ENCODE measurements at places on chromosomes 1 and 21.
A peak's percentile ranks its signal among the peaks of the same experiment; 100 is the strongest.

- no peak for DNase-seq
Measured at GRCh38 chr1:31414980-31415370, 2.0 kb downstream of the SERINC2 start.

DNA sequence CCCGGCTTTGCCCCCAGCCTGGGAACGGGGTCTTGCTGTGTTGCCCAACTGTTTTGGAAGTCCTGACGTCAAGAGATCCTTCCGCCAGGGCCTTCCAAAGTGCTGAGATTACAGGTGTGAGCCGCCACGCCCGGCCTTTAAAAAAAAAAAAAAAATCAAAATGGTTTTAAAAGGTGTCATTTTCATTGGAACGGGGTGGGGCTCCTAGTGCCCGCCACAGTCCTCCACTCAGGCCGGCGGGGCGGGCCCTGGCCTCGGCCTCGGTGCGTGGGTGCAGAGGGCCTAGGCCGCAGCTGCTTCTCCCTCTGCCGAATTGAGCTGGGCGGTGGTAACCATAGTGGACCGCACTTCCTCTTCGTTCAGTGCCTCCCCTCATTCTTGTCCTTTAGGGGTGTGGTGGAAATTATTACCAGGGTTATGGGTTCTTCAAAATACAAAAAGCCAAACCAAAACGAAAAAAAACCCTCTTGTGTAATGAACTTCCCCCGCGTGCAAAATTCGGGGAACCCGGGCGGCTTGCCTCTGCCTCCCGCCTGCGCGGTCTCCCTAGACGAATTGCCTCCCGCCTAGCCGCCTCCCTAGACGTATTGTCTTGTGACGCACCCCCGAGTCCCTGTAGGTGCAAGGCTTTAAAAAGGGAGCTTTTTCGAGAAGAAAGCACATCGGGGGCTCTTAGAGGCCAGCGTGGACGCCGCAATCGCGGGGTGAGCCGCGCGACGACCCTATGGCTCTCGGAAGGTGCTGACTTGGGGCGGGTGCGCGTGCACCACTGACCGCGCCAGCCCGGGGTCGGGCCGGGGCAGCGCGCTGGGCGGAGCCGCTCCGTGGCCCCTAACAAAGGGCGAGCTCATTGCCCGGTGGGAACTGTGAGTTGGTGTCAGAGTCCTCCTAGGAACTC lies 10.5 kb upstream of the SPEN start:
- peak; percentile 13 for DNase-seq

- DNase-seq: no peak
Measured at GRCh38 chr1:13949546-13949945, 249.6 kb downstream of the PRDM2 start.

DNA sequence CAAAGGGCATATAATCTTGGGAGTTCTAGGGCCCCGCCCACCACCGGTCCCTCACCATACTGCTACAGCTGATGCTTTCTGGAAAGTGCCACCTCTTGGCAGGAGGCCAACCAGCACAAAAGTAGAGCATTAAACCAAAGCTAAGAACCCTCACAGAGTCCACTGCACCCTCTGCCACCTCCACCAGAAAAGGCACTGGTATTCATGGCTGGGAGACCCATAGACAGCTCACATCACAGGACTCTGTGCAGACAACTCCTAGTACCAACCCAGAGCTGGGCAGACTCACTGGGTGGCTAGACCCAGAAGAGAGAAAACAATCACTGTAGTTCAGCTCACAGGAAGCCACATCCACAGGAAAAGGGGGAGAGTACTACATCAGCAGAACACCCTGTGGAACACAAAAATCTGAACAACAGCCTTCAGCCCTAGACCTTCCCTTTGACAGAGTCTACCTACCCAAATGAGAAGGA lies 10.8 kb downstream of the THEM4 start:
- peak; percentile 59 for DNase-seq

DNA sequence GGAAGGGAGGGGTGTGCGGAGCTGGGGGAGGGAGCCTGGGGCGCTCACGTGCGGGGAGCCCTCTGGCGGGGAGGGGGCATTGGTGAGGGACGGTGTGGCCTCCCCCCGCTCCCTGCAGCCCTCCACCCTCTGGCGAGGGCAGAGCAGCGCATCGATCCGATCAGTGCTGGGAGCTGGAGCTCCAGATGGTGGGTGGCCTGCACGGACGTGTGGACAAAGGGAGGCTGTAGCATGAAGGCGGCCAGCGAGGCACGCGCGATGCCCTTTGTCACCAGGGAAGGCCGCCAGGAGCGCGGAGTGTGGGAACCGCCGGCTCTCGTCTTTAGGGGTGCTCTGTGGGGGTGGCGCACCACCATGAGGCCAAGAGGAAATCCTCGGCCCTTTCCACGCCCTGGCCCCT lies 5.4 kb upstream of the HES5 start:
- no peak for DNase-seq

DNA sequence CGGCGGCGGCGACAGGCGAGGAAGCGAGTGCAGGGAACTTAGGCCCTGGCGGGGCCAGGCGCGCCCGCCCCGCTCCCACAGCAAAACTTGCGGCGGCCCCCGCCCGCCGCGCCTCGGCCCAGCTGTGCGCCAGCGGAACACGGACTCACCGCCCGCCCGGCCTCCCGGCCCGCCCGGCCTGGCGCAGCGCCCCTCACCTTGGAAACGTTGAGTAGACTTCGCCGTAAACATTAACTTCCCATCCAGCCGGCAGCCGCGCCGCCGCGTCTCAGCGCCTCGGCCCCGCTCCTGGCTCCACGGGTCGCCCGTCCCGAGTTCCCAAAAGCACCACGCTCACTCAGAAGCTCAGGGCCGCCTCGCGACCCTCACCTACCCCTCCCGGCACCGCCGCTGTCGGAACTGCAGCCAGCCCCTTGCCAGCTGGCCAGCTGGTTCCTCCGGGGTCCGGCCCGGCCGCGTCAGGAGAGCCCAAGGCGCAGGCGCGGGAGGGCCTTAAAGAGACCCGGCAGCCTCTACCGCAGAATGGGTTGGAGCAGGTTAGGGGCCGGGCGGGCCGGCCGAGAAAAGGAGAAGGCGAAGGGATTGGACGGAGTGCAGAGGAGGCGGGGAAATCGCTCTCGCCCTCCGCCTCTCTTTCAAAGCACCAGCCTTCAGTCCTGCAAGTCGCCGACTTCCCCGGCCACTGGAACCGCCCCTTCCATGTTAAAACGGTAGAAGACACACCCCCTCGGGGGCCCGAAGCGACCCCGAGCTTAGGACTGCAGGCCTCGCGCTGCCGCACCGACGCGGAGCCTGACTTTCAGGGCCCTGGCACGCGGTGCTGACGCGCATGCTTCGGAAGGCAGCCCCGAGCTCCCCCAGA lies at the start of gene EVI5:
Gene EVI5 (minus strand): TSS at position 470 of the 862 bp plus-strand sequence. CDS start 48,562 bp downstream, outside the sequence.
- peak; percentile 42 for DNase-seq

DNA sequence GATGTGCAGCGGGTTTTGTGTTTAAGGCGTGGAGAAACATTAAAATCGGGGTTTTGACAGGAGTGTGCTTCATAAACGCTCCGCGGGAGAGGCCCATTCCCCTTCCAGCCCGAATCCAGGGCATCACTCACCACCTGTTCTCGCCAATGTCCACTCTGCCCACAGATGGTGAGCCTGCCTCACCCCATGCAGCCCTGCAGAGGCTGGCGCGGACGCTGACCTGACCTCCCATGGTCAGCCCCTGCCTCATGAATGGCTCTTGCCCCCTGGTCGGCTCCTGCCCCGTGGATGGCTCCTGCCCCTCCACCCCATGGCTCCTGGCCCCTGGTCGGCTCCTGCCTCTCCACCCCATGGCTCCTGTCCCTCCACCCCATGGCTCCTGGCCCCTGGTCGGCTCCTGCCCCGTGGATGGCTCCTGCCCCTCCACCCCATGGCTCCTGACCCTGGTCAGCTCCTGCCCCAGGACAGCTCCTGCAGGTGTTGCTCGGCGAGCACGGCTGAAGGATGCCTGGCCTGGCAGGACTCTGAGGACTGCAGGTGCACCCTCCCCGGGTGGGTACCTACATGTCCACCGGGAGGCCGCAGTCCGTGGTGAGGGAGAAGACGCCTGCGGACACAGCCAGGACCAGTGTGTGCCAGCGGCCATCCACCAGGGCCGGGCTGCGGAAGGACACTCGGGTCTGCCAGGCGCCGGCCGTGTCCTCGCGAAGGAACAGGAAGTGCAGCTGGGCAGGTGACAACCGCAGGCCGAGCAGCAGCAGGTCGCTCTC lies 6.7 kb downstream of the KRTAP10-1 start:
- DNase-seq: no peak

GRCh38 chr1:243546457-243546856 lies 290.6 kb downstream of the SDCCAG8 start:
- DNase-seq: no peak

- no peak for DNase-seq
Measured at GRCh38 chr1:213606252-213606820, 381.4 kb upstream of the PROX1 start.

- no peak for DNase-seq
Measured at GRCh38 chr1:95953015-95953414, 719.0 kb downstream of the RWDD3 start.

DNA sequence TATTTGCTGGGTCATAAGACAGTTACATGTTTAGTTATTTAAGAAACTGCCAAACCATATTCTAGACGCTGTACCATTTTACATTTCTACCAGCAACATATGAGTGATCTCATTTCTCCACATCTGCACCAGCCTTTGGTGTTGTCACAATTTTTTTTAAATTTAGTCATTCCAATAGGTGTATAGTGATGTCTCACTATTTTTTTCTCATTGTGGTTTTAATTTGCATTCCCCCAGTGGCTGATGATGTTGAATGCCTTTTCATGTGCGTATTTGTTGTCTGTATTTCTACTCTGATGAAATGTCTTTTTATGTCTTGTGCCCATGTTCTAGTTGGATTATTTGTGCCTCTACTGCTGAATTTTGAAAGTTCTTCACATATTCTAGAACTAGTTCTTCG lies 38.4 kb downstream of the NFASC start:
- no peak for DNase-seq

- no peak for DNase-seq
Measured at GRCh38 chr1:235442788-235443429, 61.3 kb downstream of the B3GALNT2 start.

- peak; percentile 38 for DNase-seq
Measured at GRCh38 chr1:152479792-152480595, 30.6 kb upstream of the LCE5A start.

- no peak for DNase-seq
Measured at GRCh38 chr1:14930247-14930965, 223.1 kb upstream of the TMEM51 start.

DNA sequence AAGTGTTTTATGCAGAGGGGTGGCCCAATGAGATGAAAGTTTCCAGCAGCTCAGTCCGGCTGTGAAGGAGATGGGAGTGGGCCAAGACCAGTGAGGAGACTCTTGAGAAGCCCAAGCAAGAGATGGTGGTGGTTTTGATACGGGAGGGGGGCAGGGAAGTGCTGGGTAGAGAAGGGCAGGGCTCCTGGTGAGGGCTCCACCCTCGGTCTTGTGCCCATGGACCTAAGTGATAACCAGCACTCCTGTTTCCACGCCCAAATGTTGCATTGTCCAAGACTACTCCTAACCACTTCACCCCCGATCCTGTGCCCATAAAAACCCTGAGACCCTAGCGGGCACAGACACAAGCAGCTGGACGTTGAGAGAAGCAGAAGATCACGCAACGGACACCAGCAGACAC lies 140.9 kb downstream of the MIS18A start:
- DNase-seq: no peak

GRCh38 chr1:38571726-38572125 lies 287.8 kb downstream of the RRAGC start:
- no peak for DNase-seq

DNA sequence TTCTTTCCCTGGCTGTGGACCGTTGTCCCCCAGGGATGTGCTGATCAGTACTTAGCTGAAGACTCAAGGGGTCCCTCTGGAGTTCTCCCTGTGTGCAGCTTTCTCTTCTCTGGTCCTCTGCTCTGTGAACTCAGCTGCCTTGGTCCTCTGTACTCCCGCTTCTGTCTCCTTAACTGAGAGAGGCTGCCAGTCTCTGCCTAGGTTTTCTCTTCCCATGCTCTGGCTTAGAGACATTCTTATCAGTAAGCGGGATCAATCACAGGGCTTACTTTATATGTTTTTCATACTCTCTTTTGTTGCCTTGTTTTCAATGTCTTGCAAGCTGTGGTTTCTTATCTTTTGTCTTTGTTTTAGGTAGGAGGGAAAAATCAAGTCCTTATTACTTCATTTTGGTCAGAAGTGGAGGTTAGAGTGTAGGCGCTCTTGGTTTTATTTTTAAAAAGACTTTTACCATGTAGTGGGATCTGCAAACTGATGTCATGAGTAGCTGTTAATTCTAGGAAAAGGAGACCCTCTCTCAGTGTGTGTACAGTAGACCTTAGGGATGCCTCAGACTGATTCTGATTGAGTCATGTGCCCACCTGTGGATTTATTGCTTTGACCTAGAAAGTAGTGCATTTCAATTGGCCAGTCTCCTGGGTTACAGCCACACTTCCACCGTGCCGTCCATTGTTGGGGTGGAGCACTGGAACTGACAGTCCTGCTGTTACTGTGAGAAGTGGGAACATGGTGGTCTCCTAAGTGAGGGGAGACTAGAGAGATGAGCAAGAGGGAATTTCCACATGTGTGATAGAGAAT lies 46.6 kb downstream of the TTC3 start:
- DNase-seq: no peak

GRCh38 chr1:245942856-245943255 lies 564.2 kb downstream of the SMYD3 start:
- DNase-seq: no peak

DNA sequence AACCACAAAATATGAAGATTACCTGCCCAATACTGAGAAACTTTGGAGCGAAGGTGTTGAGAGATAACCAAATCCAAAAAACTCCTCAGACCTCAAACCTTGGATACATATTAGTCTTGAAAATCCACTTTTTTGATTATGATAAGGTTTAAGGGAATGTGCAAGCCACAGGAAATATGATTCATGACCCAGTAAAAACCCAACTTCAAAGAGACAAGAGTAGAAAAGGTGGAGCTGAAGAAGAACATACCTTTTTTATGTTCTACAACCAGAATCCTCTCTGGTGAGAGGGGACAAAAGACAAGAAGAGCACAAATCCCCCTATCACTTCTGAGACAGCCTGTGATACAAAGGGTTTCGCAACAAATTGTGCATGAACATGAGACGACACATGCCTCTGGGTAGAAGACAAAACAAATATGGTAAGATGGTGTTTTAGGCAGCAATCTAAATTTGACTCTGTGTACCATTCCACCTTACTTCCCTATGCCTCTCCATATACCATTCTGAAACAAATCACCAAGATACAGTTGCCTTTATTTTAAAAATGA lies 37.3 kb downstream of the COL24A1 start:
- no peak for DNase-seq

DNA sequence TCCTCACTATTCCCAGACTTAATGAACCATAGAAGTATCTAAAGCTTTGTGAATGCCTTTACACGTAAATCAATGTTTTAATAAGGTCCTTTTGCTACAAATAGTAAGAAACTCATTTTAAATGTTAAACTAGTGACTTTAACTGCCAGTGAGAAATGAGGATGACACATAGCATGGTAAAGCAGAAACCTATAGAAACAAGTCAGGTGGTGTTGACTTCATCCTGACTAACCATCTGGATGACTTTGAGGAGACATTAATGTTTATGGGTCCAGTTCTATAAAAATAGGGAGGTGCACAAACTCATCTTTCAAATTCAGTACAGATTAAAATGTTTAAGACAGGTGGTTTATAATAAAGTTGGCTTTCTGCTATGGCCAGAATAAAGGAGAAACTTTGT lies 85.4 kb downstream of the COLGALT2 start:
- no peak for DNase-seq
